Naive thymus-derived CD8-positive, alpha-beta T cell (primary cell): ENCODE measurements at places on chromosomes 6 and 20.

GRCh38 chr20:49768204-49769047, 44.2 kb upstream of the SLC9A8 start:
- H3K27me3 ChIP-seq: peaks cover 71% of the 10 kb centered on the region
- peak overlapping the region; percentile 59 for H3K4me3 ChIP-seq
- H3K36me3 ChIP-seq: no peaks in the 10 kb centered on the region

DNA sequence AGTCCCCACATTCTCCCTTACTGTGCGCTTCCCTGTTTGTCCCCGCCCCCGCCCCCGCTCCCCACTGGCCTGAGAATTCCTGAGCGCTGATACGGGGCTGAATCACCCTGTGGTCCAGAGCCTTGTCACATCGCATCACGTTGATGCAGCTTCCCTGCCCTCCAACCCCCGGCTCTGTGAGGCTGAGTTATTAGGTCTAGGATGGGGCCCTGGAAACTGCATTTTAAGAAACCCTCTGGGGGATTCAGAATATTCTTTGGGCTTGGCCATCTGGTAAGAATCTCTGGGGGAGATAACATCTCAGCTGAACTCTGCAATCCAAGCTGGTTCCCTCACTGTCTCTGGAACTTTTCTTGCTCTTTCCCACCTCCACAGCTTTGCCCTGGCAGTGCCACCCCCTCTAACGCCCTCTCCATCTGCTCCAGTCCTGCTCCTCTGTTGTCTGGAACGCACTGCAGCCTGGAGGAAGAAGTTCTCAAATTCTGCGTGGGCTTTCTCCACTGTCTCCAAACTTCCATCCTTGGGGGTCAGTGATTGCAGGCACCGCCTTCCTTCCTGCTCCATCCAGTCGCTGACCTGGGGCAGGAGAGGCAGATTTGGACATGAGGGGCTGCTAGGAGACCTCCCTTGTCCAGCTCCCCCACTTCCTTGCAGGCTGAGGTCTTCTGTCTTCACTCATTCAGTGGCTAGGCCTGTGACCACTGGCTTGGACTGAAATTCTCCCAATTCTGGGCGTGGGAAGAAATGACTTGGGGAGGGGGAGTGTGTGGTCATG, 42.6 kb downstream of the KIAA1755 start:
- no peak overlapping the region for H3K4me3 ChIP-seq
- no peak for DNase-seq
- H3K4me1 ChIP-seq: peaks cover 3% of the 10 kb centered on the region
- H3K36me3 ChIP-seq: no peaks in the 10 kb centered on the region
- H3K27ac ChIP-seq: no peak overlapping the region

- peak overlapping the region; percentile 74 for H3K27ac ChIP-seq
- peak overlapping the region; percentile 70 for H3K4me3 ChIP-seq
- peak; percentile 89 for DNase-seq
- H3K27me3 ChIP-seq: peaks cover 25% of the 10 kb centered on the region
- peaks cover 28% of the 10 kb centered on the region for H3K4me1 ChIP-seq
Measured at GRCh38 chr20:2688041-2688591, 4.5 kb upstream of the EBF4 start.

DNA sequence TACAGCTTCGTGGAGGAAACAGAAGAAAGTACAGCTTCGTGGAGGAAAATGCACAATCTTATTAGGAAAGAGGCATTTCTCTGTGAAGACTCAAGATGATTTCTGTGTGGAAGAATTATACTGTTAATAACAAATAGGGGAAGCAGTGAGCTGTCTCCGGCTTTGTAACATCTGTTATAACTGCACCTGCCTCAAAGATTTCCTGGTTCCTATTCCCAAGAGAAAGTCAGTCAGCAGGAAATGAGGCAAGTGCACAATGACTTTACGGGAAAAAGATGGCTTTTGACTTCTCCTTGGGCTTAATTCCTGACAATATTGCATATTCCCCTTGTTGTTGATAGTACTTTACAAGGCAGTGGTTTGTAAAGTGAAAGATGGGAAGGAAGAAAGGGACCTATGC, 538.5 kb downstream of the BMP2 start:
- no peak overlapping the region for H3K27ac ChIP-seq
- H3K27me3 ChIP-seq: no peaks in the 10 kb centered on the region

DNA sequence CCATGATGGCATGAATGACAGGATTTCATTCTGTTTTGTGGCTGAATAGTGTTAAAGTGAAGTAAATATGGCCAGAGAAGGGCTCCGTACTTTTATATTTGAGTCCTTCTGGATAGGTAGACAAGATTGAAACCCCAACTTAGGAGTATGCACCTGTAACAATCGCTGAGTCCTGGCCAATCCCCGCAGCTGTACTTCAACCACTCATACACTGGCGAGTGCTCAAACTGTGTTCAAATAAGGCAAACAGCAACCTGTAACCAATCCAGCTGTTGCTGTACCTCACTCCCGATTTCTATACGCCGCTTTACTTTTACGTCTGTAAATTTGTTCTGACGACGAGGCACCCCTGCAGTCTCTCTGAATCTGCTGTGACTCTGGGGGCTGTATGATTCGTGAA, 6.7 kb downstream of the TTLL2 start:
- DNase-seq: no peak
- no peak overlapping the region for H3K4me3 ChIP-seq
- no peaks in the 10 kb centered on the region for H3K36me3 ChIP-seq
- H3K4me1 ChIP-seq: no peaks in the 10 kb centered on the region
- H3K27me3 ChIP-seq: peaks cover 11% of the 10 kb centered on the region

DNA sequence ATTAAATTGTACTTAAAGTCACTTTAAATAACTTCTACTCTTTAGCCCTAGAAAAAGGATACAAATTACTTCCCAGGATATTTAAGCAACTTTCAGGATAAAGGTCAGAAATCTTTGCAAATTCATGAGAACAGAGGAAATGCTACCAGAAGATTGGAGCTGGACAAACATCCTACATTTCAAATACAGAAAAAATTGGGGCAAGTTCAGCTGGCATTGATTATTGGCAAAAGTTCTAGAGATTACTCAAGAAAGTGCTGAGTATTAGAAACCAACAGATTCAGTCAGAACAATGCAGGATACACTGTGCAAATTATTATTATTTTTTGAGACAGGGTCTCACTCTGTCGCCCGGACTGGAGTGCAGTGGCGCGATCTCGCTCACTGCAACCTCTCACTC, 6.0 kb downstream of the SLC22A23 start:
- H3K36me3 ChIP-seq: peaks cover 8% of the 10 kb centered on the region
- H3K4me1 ChIP-seq: peaks cover 22% of the 10 kb centered on the region
- no peak for DNase-seq
- H3K27me3 ChIP-seq: no peaks in the 10 kb centered on the region
- no peak overlapping the region for H3K27ac ChIP-seq

DNA sequence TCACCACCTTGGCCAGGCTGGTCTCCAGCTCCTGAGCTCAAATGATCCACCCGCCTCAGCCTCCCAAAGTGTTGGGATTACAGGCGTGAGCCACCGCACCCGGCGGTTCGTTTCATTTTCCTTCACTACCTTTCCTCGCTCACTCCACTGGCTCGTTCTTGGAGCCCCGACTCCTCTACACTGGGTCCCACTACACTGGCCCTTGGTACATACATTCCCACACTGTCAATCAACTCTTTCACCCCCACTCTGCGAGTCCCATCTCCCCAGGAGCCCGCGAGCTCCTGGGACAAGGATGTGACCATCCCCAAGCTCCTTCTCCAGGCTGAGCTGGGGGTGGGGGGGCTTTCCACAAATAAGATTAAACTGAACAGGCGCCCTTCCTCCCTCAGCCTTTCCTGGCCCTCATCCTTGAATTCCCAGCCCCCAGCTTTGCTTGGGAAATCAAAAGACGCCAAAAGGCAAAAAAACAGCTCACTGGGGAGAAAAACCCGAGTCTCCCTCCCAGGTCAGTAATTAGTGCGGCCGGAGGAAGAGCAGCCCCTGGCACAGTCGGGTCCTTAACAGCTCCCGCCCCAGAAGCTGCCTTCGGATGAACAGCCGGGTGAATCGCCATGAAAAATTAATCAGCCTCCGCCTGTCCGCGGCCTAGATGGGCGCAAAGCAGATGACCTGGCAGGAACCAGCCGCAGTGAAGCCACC, 42.8 kb upstream of the LY86 start:
- H3K27ac ChIP-seq: peak overlapping the region; percentile 15
- H3K27me3 ChIP-seq: peaks cover 22% of the 10 kb centered on the region
- peaks cover 4% of the 10 kb centered on the region for H3K4me1 ChIP-seq
- no peak for DNase-seq
- peak overlapping the region; percentile 54 for H3K4me3 ChIP-seq
- no peaks in the 10 kb centered on the region for H3K36me3 ChIP-seq

- no peaks in the 10 kb centered on the region for H3K36me3 ChIP-seq
- no peaks in the 10 kb centered on the region for H3K27me3 ChIP-seq
- DNase-seq: no peak
Measured at GRCh38 chr6:143698759-143699429, 21.1 kb downstream of the PHACTR2 start.

DNA sequence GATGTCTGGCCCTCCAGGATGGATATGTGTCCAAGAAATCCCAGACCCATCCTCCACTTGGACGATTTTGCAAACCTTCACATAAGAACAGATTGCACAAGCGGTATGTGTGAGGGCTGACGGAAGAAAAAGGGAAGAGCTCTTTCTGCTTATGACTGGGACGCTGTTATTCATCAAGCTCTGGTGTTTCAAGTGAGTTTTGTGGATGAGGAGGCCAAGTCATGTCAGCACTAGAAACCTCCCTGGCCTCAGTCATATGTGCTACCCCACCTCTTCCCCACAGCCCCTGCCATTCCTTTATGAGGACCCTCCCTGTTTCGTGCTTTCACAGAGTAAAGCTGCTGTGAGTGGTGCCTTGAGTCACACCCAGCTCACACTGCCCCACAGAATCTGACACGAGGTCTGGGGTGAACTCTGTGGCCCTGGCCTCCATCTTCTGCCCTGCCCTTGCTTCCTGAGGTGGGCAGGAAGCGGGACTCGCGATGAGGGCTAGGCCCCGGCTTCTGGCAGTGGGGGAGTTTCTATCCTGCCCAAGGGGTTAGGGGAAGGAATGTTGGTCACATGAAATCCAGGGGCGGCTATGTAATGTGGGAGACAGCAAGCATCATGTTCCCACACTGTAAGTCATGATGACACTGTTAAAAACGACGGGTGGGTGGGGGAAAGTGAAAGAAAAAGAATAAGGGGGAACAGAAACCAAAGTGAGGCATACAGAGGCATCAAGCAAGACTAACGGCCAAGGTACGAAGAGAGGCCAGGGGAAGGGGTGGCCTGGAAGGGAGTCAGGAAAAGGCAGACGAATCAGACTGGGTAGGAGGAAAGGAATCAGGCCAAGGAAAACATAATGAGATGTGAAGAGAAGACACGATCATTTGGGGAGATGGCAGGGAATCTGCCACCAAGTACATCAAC, 78.1 kb downstream of the PRDM1 start:
- H3K36me3 ChIP-seq: no peaks in the 10 kb centered on the region
- peak; percentile 37 for DNase-seq
- peak overlapping the region; percentile 1 for H3K27ac ChIP-seq
- peaks cover 23% of the 10 kb centered on the region for H3K4me1 ChIP-seq
- H3K27me3 ChIP-seq: peaks cover 2% of the 10 kb centered on the region

- no peak overlapping the region for H3K27ac ChIP-seq
- no peak overlapping the region for H3K4me3 ChIP-seq
- no peak for DNase-seq
- H3K27me3 ChIP-seq: no peaks in the 10 kb centered on the region
- no peaks in the 10 kb centered on the region for H3K36me3 ChIP-seq
Measured at GRCh38 chr6:47439348-47439668, 38.3 kb upstream of the CD2AP start.

DNA sequence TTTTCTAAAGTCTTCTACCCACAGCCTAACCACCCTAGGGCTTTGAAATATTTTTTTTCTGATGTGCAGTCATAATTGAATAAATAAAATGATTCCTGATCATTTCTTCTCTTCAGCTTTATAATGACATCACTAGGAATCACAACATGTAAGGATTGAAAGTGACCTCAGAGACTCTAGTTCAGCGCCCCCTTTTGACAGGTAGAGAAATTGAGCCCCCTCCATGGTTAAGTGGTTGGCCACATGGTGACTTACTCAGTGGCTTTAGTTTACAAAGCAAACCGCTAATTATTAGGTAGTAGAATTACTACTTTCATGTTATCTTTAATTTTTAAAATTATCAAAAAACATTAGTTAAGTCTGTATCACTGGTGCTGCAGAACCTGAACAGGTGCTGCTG, 13.3 kb upstream of the SLC2A12 start:
- H3K27me3 ChIP-seq: peaks cover 2% of the 10 kb centered on the region
- no peak overlapping the region for H3K27ac ChIP-seq
- H3K4me3 ChIP-seq: no peak overlapping the region
- no peak for DNase-seq
- no peaks in the 10 kb centered on the region for H3K36me3 ChIP-seq

DNA sequence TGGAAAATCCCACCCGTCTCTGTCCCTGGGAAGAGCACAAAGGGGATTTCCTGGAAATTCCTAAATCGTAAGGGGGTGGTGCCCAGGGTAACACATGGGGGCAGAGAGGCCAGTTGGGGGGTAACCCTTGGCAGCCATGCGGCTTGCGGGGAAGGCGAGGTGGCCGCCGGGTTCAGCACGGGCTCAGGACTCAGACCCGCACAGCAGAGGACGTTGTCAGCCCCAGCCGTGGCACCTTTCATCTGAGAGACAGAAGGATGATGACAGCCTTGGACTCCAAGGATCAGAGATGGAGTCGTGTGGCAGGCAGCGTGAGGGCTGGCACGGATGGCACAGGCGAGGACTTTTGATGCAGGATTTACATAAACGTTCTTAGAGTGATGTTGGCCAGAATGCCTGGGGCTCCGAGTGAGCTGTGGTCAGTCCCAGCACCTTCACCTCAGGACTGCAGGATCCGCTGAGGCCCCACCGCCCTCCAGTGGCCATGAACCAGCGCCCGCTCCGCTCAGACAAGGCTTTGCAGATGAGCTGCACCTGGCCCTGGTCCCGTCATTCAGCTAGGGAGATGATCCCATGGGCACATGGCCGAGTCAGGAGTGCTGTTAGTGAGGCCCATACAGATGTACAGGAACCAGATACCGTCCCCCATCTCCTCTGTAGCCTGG, 190.3 kb downstream of the TAF4 start:
- no peaks in the 10 kb centered on the region for H3K27me3 ChIP-seq
- H3K4me1 ChIP-seq: no peaks in the 10 kb centered on the region
- no peaks in the 10 kb centered on the region for H3K36me3 ChIP-seq
- DNase-seq: no peak
- no peak overlapping the region for H3K27ac ChIP-seq
